NCI-H2171 treated with DMSO at 0.1 percent for 48 hours (cell line): ENCODE measurements at places on chromosomes 2 and 18.

GRCh38 chr18:51724790-51725721 is 527.6 kb upstream of the MEX3C start:
- DNase-seq: peak; percentile 36

- DNase-seq: no peak
These were observed 71.6 kb downstream of the TDRD15 start for GRCh38 chr2:21195326-21195725.

DNA sequence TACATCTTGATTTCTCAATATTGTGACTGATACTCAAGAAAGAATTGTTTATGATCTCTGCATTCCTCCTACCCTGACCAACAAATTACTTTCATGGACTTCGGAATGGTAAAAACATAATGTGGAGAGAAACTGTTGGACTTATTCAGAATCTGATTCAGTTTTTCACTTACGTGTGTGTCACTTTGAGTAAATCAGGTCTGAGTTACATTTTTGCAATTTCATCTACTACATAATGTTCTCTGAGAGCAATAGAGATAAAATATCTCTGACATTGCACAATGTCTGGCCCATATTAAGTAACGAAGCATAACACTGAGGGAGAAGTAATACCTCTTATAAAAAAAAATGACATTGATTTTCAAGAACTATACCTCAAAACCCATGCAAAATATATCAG is 1337.9 kb upstream of the CHAC2 start:
- no peak for DNase-seq

DNA sequence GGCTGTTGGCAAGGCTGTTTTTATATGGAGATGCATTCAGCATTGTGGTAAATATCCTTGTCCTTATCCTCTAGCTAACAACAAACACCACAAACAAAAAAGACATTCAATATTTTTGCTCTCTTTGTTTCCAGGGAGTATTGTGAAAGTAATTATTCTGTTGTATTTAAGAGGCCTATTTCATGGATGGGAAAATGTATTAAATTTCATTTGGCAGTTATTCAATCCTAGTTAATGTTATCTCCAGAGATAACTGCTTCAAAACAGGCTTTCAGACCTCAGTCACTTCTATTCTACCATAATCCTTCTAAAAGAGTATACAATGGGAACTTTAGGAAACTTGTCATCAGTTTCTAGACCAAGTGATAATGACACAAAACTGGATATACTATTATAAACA is 280.5 kb upstream of the CCDC68 start:
- DNase-seq: peak; percentile 78

GRCh38 chr2:61177727-61178549 is 15.9 kb downstream of the C2orf74 start:
- no peak for DNase-seq

GRCh38 chr18:48292229-48292628 is 117.0 kb downstream of the ZBTB7C start:
- DNase-seq: no peak

DNA sequence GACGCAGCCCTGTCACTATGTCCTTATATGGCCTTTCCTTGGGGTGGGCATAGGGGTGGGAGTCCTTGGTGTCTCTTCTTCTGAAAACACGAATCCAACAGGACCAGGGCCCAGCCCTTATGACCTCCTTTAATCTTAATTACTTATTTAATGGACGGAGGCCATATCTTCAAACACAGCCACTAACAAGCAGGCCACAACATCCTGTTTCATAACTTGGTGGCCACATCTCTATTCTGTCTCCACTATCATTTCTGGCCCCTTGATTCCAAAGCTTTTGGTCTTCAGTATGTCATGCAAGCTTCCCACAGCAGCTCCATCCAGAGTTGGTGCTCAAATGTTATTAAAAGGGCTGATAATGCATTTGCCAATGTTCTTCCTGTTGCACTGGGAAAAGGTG is 287.3 kb upstream of the SMIM21 start:
- DNase-seq: no peak

DNA sequence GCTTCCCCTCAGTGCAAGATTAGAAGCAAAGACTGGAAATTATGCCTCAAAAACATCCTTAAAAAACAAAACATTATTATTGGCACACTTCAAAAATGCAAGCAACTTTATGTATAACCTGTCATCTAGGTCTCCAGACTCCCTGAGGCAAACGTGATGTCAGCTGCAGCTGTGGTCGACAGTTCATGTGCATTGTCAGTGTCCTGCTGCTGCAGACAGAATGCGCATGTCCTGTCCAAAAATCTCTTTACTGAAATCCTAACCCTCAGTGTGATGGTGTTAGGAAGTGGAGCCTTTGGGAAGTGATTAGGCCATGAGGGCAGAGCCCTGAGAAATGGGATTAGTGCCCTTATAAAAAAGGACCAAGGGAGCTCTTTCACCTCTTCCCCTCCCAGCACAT is 126.9 kb downstream of the CYRIA start:
- no peak for DNase-seq

GRCh38 chr2:231929961-231930592 is 3.9 kb upstream of the NPPC start:
- peak; percentile 22 for DNase-seq

- DNase-seq: no peak
These were observed 247.5 kb upstream of the LRATD1 start for GRCh38 chr2:14385043-14385442.

- no peak for DNase-seq
These were observed 12.1 kb downstream of the FMNL2 start for GRCh38 chr2:152347076-152347475.

DNA sequence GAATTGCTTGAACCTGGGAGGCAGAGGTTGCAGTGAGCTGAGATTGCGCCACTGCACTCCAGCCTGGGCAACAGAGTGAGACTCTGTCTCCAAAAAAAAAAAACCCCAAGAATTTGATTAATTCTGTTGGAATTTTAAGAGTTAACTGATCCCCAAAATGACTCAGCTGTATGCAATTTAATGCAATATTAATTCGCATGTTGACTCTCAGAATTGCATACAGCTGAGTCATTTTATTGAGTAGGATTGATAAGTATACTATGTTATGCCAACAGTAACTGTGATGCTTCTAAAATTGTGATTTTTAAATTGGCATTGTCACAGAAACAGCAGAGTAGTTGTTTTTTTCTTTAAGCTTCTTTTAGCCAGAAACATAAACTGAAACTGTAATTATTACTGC is 19.6 kb downstream of the MSH2 start:
- DNase-seq: no peak

DNA sequence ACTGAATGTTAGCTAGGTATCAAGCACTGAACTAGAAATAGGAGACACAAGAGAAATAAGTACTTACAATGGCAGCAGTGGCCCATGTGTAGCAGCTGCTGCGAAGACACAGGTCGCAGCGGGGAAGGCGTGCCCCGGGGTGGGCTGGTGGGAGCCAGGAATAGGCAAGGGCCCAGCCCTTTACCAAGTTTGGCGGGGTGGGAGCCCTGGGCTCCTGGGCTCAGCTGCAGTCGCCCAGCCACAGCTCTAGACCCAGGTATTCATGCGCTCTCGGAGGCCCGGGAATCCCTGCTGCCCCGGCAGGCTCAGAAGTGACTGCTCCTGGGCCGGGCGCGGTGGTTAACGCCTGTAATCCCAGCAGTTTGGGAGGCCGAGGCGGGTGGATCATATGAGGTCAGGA is 1287.3 kb downstream of the CNTNAP5 start:
- DNase-seq: no peak

GRCh38 chr2:237660381-237660900 is 33.1 kb downstream of the LRRFIP1 start:
- no peak for DNase-seq

GRCh38 chr2:98155716-98156115 is 68.7 kb downstream of the VWA3B start:
- DNase-seq: peak; percentile 10

- DNase-seq: no peak
These were observed 70.2 kb upstream of the LYPD1 start for GRCh38 chr2:132740081-132740720.

DNA sequence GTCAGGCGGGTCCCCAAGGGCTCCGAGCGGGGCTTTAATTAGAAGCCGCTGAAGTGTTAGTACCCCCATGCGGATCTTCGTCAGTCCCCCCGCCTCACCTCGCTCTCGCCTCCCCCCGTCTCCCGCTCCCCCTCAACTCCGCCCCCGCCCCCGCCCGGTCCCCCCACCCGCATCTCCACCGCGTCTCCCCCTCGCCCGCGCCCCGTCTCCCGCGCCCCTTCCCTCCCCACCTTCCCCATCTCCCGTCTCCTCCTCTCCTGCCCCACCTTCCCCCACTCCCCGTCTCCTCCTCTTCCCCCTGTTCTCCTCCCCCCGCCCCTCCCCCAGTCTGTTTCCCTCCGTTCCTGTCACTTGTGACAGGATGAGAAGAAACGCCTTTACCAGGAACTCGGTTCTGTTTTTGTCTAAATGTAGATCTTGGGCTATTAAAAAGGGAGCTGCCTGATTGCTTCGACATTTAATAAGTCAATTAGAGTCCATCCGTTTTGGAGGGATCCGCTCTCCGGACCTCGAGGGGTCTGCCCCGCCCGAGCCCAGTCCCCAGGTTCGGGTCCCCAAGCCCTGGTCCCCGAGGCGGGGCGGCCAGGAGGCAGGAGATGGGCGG is 969 bp upstream of the ALKAL2 start:
- DNase-seq: no peak

DNA sequence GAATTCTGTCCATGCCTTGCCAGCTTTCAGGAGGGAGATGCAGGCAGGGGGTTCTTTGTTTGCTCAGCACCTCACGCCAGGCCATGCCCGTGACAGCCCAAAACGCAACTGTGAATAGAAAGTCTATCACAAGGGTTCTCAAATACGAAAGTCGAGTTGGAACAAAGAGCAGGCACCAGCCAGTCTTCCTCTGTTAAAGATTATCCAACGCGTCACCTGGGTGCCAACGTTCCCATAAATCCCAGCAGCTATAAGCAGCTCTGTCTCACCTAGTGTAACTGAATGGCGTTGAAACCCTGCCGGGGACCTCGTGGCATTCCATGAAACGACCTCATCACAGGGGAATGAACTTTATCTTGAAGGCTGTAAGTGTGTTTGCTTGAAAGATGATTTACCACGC is 84.8 kb upstream of the GATA6 start:
- DNase-seq: no peak

- no peak for DNase-seq
These were observed 82.5 kb downstream of the SLC8A1 start for GRCh38 chr2:40369267-40370006.

GRCh38 chr2:195513119-195513518 is 143.9 kb upstream of the SLC39A10 start:
- DNase-seq: no peak

DNA sequence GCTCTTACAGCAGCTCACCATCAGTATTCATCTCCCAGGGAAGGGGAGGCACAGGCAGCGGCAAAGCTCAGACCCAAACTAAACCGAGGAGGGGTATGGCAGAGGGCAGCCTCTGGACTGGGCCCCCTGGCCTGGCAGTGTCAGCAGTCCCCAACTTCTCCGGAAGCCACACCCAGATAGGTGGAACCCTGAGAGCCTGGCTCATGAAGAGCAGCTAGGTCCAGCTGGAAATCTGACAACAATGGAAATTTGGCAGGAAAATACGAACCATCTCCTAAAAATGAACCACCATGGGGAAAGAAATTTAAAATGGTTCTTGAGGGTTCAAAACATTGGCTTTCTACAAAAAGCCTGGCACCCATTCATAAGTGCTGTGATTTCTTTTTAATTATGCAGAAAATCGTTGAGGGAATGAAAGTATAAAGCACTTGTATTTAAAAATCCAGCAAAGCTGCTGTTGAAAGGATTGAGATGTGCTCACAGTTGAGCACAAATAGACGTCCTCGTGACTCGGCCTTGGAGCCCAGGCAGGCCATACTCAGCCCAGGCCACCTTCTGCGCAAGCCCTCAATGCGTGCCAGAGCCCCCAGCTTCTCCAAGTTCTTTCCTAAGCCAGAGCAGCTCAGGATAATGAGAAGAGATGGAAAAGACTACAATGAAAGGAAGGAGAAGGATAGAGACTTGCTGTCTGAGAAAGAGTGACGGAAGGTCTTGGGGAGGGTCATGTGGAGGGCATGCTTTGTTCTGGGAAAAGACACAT is 93.0 kb downstream of the COL6A3 start:
- no peak for DNase-seq

DNA sequence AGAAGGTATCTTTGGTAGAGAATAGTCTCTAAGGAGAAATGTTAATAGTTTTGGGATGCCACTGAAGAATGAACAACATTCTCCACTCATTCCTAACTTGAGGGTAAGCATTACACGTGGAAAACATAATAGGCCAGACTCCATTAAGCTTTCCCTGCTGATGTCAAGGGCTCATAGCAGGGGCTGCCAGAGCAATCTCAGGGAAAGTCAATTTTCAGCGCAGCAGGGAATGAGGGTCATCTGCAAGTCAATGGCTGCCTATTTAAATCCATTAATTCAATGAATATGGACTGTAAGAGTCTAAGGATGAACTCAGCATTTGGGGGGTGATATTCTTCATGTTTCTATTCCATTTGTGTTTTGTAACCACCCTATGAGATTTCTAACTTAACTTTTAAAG is 144.2 kb upstream of the ARL4C start:
- DNase-seq: no peak

- no peak for DNase-seq
These were observed 84.1 kb downstream of the RBMS1 start for GRCh38 chr2:160409480-160409879.

GRCh38 chr18:48073211-48073930 is 142.9 kb upstream of the SMAD2 start:
- peak; percentile 10 for DNase-seq

DNA sequence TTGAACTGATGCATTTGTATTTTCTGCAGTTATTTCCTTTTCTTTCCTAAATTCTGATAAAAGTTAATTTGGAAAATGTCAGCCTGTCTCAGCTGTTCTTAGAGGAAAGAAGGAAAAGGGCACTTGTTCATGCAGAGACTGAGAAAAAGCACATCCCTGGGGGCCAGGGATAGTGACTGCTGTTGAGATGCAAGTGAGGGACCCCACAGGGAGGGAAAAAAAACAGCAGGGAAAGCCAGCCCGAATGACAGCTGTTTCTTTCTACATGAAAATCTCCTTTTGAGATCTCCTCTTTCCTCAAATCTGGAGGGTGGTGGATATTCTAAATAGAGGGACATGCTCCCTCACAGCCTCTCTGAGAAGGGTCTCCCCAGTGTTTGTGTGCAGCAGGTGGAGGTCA is 14.0 kb upstream of the MTA3 start:
- peak; percentile 59 for DNase-seq
